Glutamatergic neuron (in vitro differentiated cells): ENCODE measurements at places on chromosomes 5 and 9. TPM values are rescaled to one million over a fixed set of nuclear protein-coding genes. Genes with fewer than 3 reads are reported as not detected.

Gene ANKDD1B
- 2.3 TPM for total RNA-seq

Gene CNTLN
- 11.3 TPM for total RNA-seq

Gene RAPGEF6
- total RNA-seq = 278 TPM

GRCh38 chr9:135694414-135694813 lies 4.9 kb downstream of the SOHLH1 start:
- H3K27ac ChIP-seq = no peak overlapping the region
- H3K4me1 ChIP-seq = peaks cover 3% of the 10 kb centered on the region
- DNase-seq = no peak
- no peaks in the 10 kb centered on the region for H3K36me3 ChIP-seq
- H3K27me3 ChIP-seq = peaks cover 2% of the 10 kb centered on the region

DNA sequence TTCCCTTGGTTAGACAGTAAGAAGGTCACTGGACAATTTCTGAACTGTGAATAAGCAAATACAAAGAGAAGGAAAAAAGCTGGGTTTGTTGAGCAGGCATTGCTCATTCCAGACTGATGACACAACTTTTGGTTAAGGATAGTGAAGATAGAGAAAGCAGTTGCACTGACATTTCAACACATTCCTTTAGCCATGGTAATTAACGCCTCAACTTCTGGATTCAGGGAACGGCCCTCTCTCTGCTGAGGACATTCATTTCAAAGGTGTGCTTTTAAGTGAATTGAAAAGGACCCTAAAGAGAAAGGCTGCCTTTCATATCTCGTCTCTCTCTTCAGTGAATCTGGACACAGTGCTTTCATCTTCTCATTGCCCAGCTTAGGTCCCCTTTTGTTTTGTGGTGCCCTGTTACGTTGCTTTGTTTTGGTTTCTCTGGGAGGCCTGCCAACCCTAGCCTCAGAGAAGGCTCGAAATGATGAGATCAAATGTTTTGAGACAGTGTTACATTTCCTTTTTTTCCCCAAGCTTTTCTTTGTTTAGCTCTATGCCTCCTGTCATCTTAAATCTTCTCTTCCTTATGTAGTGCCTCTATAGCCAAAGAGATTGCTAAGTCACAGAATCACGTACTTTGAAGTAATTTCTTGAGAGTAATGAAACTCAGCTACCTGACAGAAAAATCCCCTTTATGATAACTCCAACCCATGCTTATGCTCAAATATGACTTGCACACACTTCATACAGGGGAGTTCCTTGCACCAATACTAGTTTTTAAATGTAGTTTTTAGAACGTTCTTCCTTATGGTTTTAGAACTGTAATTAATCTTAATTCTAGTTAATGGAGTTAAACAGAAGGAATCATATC lies 94.4 kb upstream of the IFNE start:
- no peak overlapping the region for H3K4me3 ChIP-seq
- H3K4me1 ChIP-seq = no peaks in the 10 kb centered on the region
- no peaks in the 10 kb centered on the region for H3K27me3 ChIP-seq
- DNase-seq = no peak
- no peaks in the 10 kb centered on the region for H3K36me3 ChIP-seq

- peaks cover 4% of the 10 kb centered on the region for H3K36me3 ChIP-seq
- H3K4me3 ChIP-seq = peak overlapping the region; percentile 99
- H3K27me3 ChIP-seq = peaks cover 16% of the 10 kb centered on the region
- H3K27ac ChIP-seq = peak overlapping the region; percentile 94
- H3K4me1 ChIP-seq = peaks cover 14% of the 10 kb centered on the region
- DNase-seq = peak; percentile 63
These were observed 544 bp downstream of the FNBP1 start for GRCh38 chr9:130042406-130042884.

- peaks cover 2% of the 10 kb centered on the region for H3K27me3 ChIP-seq
- no peaks in the 10 kb centered on the region for H3K36me3 ChIP-seq
- DNase-seq = peak; percentile 30
- H3K4me3 ChIP-seq = no peak overlapping the region
These were observed 43.1 kb downstream of the NDFIP1 start for GRCh38 chr5:142151436-142152383.

- H3K27me3 ChIP-seq = peaks cover 2% of the 10 kb centered on the region
- H3K27ac ChIP-seq = no peak overlapping the region
- no peak for DNase-seq
- H3K36me3 ChIP-seq = no peaks in the 10 kb centered on the region
- no peaks in the 10 kb centered on the region for H3K4me1 ChIP-seq
These were observed 288.5 kb downstream of the SLIT3 start for GRCh38 chr5:169012450-169012849.

DNA sequence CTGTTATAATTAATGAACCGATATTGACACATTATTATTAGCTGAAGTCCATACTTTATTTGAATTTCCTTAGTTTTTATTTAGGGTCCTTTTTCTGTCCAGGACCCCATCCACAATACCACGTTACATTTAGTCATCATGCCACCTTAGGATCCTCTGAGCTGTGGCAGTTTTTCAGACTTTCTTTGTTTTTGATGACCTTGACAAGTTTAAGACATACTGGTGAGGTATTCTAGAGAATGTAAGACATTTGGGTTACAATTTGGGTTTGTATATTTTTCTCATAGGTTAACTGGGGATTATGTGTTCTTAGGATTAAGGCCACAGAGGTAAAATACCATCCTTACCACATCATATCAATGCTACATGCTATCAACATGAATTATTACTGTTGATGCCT lies 42.7 kb downstream of the KIAA1958 start:
- no peaks in the 10 kb centered on the region for H3K36me3 ChIP-seq
- H3K4me1 ChIP-seq = peaks cover 19% of the 10 kb centered on the region
- DNase-seq = no peak
- H3K4me3 ChIP-seq = no peak overlapping the region
- H3K27me3 ChIP-seq = no peaks in the 10 kb centered on the region
- H3K27ac ChIP-seq = no peak overlapping the region

DNA sequence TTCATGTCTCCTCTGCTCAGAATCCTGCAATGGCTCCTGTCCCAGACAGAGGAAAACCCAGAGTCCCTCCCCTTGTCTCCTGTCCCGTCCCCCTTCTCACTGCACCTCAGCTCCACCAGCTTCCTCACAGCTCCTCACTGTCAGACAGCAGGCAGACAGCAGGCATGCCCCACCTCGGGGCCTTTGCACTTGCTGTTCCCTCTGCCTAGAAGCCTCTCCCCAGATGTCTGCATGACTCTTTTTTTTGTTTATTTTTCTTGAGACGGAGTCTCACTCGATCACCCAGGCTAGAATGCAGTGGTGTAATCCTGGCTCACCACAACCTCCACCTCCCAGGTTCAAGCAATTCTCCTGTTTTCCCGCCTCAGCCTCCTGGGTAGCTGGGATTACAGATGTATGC lies 8.8 kb upstream of the SLC6A7 start:
- H3K36me3 ChIP-seq = no peaks in the 10 kb centered on the region
- H3K4me1 ChIP-seq = peaks cover 2% of the 10 kb centered on the region
- DNase-seq = no peak
- H3K27me3 ChIP-seq = peaks cover 2% of the 10 kb centered on the region
- no peak overlapping the region for H3K27ac ChIP-seq

DNA sequence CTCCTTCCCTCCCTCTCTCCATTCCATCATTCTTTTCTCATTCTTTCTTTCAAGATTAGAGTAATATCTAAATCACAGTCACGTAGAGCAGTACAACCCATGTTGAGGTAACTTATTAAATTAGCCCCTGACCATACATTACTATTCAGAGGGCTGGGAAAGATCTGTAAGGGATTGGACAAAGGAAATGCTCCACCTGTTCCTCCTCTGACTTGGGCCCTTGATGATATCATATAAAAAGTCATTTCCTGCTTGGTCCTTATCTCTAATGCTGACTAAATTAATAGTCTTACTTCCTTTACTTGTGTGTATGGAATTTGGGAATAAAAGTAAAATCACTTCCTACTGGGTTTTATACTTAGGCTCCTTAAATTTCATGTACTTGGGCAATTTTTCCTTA lies 40.8 kb downstream of the SNX18 start:
- H3K36me3 ChIP-seq = no peaks in the 10 kb centered on the region
- H3K4me1 ChIP-seq = peaks cover 2% of the 10 kb centered on the region
- DNase-seq = no peak
- H3K27me3 ChIP-seq = no peaks in the 10 kb centered on the region

GRCh38 chr5:154038261-154038706 lies 426 bp downstream of the FAM114A2 start:
- DNase-seq = no peak
- peak overlapping the region; percentile 95 for H3K27ac ChIP-seq
- H3K36me3 ChIP-seq = no peaks in the 10 kb centered on the region
- H3K4me3 ChIP-seq = peak overlapping the region; percentile 100
- peaks cover 4% of the 10 kb centered on the region for H3K27me3 ChIP-seq
- peaks cover 5% of the 10 kb centered on the region for H3K4me1 ChIP-seq

- H3K27me3 ChIP-seq = no peaks in the 10 kb centered on the region
- H3K4me1 ChIP-seq = no peaks in the 10 kb centered on the region
- H3K27ac ChIP-seq = no peak overlapping the region
- H3K4me3 ChIP-seq = no peak overlapping the region
- no peak for DNase-seq
- peaks cover 7% of the 10 kb centered on the region for H3K36me3 ChIP-seq
These were observed 9.7 kb upstream of the PPIC start for GRCh38 chr5:123046222-123046621.

DNA sequence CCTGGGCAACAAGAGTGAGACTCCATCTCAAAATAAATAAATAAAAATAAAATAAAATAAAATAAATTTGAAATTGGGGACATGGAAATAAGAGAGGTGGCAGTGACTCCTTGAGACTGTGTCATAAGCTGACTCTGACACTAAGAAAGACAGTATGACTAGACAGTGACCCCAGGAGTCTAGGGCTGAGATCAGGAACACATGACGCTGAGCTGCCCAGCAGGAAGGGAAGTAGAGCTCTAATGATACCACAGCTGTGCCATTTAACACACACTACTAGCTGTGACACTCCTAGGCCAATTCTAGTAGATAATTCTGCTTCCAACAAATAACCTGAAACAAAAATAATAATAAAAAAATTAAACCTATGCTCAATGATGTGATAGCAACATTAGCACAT lies 293.0 kb downstream of the SEC61B start:
- no peak for DNase-seq
- H3K27ac ChIP-seq = no peak overlapping the region
- peaks cover 2% of the 10 kb centered on the region for H3K27me3 ChIP-seq
- H3K36me3 ChIP-seq = no peaks in the 10 kb centered on the region
- H3K4me3 ChIP-seq = no peak overlapping the region

DNA sequence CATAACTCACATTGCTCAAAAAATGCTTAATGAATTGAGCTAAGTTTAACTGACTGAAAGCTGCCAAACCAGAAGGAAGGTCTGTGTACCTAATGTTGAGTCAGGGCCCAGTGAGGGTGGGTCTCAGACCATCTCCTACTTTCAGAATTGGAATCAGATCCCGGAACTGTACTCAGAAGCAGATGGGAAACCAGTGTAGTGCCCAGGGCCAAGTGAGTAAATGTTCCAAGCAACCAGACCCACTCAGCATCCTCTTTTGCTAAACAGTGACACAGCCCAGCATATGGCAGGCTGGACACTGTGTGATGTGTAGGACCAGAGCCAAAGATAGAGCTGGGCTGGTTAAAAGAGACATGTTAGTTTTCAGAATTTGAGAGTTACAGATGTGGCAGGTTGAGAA lies 94.1 kb downstream of the PLCXD3 start:
- no peaks in the 10 kb centered on the region for H3K27me3 ChIP-seq
- no peaks in the 10 kb centered on the region for H3K4me1 ChIP-seq
- no peak overlapping the region for H3K27ac ChIP-seq
- no peak for DNase-seq
- H3K4me3 ChIP-seq = no peak overlapping the region

GRCh38 chr9:100074093-100074492 lies 24.7 kb downstream of the ERP44 start:
- no peak overlapping the region for H3K27ac ChIP-seq
- DNase-seq = no peak
- no peaks in the 10 kb centered on the region for H3K36me3 ChIP-seq
- no peak overlapping the region for H3K4me3 ChIP-seq
- peaks cover 14% of the 10 kb centered on the region for H3K4me1 ChIP-seq

GRCh38 chr9:131905144-131905543 lies 165.3 kb upstream of the RAPGEF1 start:
- H3K36me3 ChIP-seq = no peaks in the 10 kb centered on the region
- no peaks in the 10 kb centered on the region for H3K27me3 ChIP-seq
- DNase-seq = no peak
- no peak overlapping the region for H3K4me3 ChIP-seq
- peaks cover 12% of the 10 kb centered on the region for H3K4me1 ChIP-seq

DNA sequence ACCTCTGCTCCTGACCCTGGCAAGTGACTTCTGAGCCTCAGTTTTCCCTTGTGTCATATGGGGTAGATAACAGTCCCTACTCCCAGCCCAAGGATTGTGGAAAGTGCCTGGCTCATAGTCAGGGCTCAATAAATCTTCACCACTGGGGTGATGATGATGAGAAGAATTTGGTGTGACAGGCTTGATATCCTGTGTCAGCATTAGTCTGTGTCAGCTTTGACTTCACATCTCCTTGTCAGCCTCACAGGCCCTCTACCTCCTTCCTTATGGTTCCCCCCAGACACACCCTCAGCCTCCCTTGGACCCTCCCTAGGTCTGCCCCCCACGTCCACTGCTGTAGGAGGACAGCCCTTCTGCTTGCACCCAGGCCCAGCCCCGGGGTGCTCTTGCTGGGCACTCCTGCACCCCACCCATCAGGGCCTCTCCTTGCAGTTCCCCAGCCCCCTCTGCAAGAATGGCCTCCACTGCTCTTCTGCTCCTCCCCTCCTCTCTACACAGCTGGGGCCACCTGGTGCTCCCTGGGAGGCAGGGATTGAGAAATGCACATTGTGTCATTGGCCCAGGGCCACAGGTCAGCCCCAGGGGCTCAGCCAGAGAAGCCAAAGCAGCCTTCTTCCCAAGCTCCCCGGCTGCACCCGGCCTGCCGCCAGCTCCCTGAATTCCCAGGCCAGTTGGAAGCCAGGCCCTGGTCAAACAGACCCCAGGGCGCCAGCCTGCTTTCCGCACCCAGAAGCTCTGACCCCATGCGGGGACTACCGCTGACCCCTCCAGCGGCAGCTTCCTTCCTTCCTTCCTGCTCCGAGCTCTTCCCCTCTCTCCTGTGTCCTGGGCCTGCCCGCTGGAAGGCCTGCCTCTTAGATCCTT lies 7.7 kb downstream of the FGFR4 start:
- H3K27me3 ChIP-seq = peaks cover 13% of the 10 kb centered on the region
- peak overlapping the region; percentile 41 for H3K27ac ChIP-seq
- peak overlapping the region; percentile 13 for H3K4me3 ChIP-seq
